ENCODE measurements at places on chromosomes 3 and 15.

DNA sequence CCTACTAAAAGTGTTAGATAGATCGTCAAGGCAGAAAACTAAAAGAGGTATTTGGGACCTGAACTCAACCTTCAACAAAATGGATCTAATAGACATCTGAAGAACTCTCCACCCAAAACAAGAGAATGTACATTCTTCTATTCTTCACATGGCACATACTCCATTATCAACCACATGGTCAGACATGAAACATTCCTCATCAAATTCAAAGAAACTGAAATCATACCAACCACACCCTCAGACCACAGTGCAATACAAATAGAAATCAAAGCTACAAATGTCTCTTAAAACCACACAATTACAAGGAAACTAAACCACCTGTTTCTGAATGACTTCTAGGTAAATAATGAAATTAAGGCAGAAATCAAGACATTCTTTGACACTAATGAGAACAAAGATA lies 984.1 kb upstream of the GBE1 start:
- no peak for DNase-seq

- no peak for DNase-seq
Measured at GRCh38 chr3:145696011-145696410, 465.0 kb downstream of the PLOD2 start.

DNA sequence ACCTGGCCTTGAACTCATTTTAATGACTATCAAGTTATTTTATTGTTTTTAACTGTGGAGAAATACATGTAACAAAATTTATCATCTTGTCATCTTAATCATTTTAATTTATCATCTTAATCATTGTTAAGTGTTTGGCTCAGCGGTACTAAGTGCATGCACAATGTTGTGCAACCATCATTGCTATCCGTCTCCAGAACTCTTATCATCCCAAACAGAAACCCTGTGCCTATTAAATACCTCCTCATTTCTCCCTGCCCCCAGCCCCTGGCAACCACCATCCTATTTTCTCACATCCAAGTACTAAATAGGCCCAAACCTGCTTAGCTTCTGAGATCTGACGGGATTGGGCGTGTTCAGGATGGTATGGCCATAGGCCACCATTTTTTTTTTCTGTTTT lies 51.5 kb upstream of the UBP1 start:
- DNase-seq = no peak

GRCh38 chr15:99435877-99436541 lies 129.8 kb upstream of the MEF2A start:
- no peak for DNase-seq

- no peak for DNase-seq
Measured at GRCh38 chr3:114464548-114464947, 170.7 kb downstream of the TIGIT start.

DNA sequence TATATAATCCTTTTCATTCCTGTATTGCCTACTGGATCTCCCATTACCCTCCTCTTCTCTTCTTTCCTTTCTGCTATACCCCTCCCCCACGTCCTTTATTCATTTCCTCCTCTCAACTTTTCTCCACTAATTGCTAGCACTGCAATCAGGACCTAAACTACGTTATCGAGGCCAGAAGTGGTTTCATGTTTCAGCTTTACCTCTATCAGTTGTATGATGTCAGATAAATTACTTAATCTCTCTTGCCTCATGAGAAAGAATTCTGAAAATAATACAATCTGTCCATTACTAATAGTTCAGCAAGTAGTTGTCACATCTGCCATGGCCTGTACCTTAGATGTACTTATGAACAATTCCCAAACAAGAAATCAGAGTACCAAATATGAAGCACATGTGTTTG lies 10.6 kb downstream of the POPDC2 start:
- DNase-seq = no peak

GRCh38 chr3:173398111-173398479 lies 551 bp downstream of the NLGN1 start:
- DNase-seq = no peak

DNA sequence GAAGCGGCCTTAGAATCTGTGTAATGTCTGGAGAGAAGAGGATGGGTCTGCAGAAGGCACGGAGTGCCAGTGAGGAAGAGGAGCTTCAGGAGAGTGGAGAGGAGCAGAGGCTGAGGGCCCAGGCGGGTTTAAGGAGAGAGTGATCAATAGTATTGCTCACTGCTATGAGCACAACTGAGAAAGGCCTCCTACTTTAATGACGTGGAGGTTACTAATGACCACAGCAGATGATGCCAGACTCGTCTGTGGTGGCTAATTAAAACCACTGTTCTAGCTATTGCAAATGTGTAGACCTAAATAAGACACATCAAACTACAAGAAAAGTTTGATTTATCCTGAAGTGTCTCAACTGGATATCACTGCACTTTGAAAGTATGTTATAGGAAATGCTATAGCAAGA lies 33.2 kb downstream of the MTMR10 start:
- no peak for DNase-seq

GRCh38 chr3:118544458-118544857 lies 490.2 kb downstream of the IGSF11 start:
- DNase-seq = no peak

GRCh38 chr15:97592778-97593177 lies 367.7 kb upstream of the ARRDC4 start:
- DNase-seq = no peak

GRCh38 chr15:53128652-53129051 lies 338.5 kb upstream of the ONECUT1 start:
- no peak for DNase-seq

GRCh38 chr3:124688581-124689454 lies 41.4 kb upstream of the UMPS start:
- DNase-seq = peak; percentile 53

GRCh38 chr3:52194485-52195290 lies 3.3 kb upstream of the ALAS1 start:
- DNase-seq = no peak

DNA sequence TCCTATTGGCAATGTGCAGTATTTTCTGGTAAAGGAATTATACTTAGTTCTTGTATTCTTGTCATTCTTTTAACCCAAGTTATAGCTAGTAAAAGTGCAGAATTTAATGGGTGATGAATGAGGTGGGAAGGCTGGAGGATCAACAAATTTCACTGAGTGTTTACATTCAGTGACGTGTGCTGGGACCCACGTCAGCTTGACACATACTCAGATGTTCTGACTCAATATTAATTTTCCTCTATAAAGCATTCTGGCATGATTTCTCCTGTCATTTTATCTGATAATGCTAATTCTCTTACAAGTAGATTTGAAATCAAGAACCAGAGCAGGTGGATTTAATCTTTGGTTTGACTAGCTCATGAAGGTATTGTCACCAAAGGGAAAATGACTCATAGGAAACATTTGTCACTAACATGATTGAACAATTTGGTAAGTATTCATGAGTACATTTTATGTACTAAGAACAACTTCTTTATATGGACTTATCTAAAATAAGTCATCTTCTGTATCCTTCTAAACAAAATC lies 71.0 kb upstream of the SYNPR start:
- DNase-seq = no peak

- DNase-seq = peak; percentile 58
Measured at GRCh38 chr15:61017109-61017508, 212.0 kb downstream of the RORA start.

DNA sequence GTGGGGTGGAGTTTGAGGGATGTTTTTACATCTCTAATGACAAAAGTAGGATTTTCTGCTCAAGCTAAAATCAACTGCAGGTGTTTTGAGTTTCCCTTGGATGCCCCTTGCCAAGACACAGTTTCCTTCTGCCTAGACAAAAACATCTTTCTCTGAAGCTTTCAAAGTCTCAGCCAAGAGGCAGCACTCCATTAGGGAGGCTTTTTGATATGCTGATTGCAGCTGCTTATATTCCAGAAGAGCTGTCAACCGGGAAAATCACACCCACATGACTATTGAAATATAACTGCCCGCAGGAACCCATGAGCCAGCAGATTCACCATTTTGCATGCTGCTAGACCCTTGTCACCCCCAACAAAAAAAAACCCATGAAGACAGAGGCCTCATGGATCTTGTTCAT lies 27.5 kb upstream of the ZNF148 start:
- DNase-seq = no peak

- DNase-seq = no peak
Measured at GRCh38 chr15:65868546-65869125, 655 bp upstream of the RAB11A start.

DNA sequence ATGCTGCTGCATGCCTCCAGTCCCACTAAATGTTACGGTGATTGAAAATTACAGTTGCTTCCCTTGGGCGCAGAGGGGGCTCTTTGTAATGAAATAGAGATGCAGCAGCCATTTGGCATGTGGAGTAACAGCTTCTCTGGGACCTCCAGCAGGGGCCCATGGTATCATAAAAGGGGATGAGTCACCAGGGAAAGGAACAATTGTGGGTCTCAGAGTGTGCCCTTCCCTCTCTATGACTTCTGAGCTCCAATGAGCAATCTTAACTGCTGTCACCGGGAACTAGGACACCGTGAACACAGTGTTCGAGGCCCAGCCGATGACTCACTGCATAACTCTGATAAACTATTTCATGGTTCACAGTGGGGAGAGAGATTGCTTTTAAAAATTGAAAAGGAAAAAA lies 164.8 kb upstream of the NUDT16 start:
- DNase-seq = no peak

DNA sequence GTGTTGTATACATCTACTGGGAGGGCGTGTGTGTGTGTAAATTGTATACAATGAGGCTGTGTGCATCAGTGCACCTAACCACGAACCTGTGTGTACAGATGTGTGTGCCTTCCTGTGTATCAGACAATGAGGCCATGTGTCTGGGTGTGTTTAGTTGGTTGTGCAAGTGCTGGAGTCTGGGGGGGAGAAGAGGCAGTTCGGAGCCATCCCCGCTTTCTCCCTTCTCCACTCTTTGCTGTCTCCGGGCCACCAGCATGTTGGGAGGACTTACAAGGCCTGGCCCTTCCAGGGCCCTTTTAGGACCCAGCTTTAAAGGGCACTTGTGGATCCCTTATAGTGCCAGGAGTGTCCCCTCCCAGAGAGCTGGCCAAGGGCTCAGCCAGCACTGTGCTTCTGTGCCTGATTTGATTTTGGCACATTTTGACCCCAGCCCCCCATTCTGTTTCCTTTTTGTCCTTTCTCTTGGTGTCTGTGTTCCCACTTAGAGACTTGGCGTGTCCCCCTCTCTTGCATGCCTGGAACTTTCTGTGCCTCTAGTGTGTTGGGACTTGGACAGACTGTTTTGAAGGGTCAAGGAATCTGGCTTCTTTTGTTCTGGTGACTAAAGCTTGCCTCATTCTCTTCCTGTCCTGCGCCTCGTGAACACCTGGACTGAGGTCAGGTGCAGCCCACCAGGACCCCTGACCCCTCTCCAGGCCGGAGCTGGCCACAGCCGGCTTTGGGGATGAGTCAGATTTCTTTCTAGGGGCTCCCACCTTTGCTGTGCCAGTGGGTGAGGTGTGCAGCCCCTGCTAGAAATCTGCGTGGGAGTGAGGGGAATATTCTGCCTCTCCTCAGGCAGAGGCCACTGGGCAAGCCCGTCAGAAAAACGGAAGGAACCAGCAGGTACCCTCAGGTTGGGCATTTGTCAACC lies 1.5 kb downstream of the CTDSPL start:
- no peak for DNase-seq

DNA sequence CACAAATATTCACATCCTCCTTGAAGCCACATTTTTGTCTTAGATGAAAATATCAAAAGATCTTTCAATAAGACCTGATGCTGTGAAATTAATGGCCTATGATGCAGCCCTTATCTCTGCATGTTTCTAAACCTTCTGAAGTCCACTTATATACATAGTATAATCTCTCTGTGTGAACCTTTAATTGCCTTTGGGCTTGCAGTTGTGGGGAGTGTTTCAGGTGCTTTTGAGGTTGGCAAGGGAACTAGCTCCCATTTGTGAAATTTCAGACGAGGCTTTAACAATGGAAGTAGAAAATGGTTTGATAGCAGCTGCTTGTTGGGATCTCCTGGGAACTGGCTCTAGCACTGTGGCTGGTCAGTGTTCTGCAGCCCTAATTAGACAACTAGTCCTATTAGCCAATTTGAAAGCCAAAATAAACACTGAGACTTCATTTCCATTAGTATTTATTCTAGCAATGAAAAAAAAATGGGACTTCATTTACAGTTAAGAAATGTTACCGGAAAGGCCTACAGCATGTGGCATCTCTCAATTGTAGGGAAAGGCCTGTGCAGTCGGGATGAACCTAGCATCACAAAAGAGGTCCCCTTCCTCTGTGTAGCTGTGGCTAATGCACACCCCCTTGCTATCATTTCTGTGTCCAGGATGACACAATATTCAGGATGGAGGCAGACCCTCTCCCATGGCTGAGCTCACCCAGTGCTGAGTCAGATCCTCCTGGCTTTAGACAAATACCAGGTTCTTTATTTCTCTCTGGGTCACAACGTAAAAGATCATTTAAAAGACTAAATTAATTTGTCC lies 140.7 kb upstream of the TRIM42 start:
- DNase-seq = no peak

DNA sequence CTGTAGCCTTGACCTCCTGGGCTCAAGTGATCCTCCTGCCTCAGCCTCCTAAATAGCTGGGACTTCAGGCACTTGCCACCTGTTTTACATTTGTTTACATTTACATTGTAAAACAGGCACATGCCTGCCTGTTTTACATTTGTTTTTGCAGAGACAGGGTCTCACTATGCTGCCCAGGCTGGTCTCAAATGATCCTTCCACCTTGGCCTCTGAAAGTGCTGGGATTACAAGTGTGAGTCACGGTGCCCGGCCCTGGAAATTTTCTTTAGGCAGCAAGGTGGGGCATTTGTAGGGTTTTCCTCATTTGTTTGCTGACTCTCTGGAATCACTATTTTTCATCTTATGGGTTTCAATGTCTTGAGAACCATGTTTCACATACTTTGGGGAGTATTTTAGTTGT lies 25.0 kb downstream of the PIF1 start:
- no peak for DNase-seq

DNA sequence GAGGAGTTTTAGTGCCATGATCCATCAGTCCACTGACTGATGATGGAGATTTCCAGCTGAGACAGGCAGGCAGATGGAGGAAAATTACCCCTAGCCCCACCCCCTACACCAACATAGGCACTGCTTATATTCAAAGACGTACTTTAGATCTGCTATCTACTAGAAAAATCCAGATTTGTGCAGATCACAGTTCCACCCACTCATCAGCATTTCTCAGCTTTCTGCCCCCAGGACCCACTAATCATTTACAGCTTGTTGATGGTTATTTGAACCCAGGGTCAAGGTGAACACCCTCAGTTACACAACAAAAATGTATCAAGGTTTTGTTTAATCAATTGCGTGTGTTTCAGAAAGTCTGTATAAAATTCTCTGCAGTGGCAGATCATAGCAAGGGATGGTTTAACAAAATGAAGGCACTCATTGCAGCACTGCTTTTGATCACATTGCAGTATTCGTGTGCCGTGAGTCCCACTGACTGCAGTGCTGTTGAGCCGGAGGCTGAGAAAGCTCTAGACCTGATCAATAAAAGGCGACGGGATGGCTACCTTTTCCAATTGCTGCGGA lies at the start of gene HRG:
Gene HRG (plus strand): TSS at position 390 of the 564 bp plus-strand sequence. CDS start 18 bp downstream, at position 408.
- no peak for DNase-seq
